ENCODE measurements at places on chromosomes 6 and 20.

- DNase-seq = no peak
Observed at GRCh38 chr6:128598571-128598970, 78.2 kb upstream of the PTPRK start.

DNA sequence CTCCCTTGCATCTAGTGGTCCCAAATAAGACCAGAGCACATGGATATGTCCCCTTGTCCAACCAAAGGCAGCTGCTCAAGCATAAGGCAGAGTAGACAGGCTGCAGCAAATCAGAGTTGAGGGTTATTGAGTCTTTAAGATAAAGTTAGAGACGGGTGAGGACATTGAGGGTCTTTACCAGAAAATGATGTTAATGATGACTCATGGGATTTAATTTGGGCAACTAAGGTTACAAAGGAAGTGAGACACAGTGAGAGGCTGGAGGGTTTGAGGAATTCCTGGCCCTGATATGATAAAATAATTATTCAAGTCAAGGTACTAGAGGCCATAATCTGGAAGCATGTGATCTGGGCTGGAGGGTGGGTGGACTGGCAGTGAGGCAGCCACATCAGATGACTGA lies 133.6 kb downstream of the ALDH8A1 start:
- no peak for DNase-seq

GRCh38 chr20:59350330-59351156 lies 50.1 kb downstream of the EDN3 start:
- DNase-seq = no peak

- no peak for DNase-seq
Observed at GRCh38 chr20:43341511-43341910, 116.2 kb upstream of the SRSF6 start.

DNA sequence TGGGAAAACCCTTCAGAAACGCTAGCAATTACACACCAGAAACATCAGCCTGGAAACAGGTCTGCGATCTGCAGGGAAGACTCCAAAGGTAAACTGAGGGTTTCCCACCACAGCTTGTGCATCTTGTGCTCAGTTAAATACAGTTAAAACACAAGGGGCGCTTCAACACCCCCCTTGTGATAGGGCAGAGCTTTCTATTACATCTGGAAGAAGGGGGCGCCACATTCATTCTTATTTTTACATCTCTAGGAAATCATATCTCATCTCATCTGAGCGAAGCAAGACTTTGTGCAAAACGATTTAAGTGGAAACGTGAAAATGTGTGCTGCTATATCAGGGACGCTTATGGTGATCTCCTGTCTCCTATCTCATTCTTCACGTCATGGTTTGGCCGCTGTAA lies 58.5 kb downstream of the PRND start:
- DNase-seq = no peak

GRCh38 chr6:24915641-24916040 lies 20.1 kb downstream of the RIPOR2 start:
- no peak for DNase-seq

DNA sequence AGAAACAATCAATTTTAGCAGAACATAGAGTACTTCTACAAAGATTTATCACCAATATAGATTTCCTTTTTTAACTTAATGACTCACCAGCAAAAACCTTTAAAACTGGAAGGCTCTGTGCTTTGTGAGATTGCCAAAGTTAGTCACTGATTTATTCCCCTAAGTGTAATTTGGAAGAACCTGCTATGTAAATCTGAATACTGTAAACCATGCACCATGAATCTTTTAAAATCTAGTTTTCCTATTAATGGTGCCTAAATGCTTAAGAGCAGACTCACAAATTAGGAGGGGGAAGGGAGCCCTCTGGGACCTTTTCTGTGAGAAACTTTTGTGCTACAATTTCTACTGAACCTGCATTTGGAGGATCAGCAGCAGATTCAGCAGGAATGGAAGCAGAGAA lies 57.8 kb upstream of the PNRC1 start:
- DNase-seq = no peak

GRCh38 chr20:20552076-20552475 lies 160.4 kb downstream of the RALGAPA2 start:
- no peak for DNase-seq

- no peak for DNase-seq
Observed at GRCh38 chr6:155222506-155222905, 41.3 kb upstream of the CLDN20 start.

GRCh38 chr20:39412091-39412490 lies 449.9 kb downstream of the DHX35 start:
- DNase-seq = no peak

GRCh38 chr20:42379385-42379784 lies 761.2 kb upstream of the CHD6 start:
- DNase-seq = peak; percentile 33

DNA sequence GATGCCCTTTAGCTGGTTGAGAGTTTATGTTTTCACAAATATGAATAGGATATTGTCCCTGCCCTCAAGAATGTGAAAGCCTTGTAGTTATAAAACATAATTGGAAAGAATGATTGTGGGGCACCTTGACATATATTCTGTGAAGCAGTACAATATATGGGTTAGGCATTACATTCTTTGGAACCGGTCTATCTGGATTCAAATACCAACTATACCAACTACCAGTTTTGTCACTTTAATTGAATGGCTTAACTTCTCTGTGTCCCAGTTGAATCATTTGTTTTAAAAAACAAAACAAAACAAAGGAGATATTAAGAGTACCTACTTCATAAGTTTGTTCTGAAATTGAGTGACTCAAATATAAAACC lies 146.5 kb downstream of the TBC1D32 start:
- DNase-seq = no peak
